ENCODE measurements at places on chromosomes 7 and 10. TPM values are rescaled to one million over a fixed set of nuclear protein-coding genes. Genes with fewer than 3 reads are reported as not detected.

The TBXAS1 gene
- total RNA-seq: 3.0 TPM

The ANXA8L1 gene
- 0.17 TPM for total RNA-seq

The MAD1L1 gene
- 82.6 TPM for total RNA-seq

The TAS2R16 gene
- total RNA-seq: not detected

The TMEM176A gene
- 0.54 TPM for total RNA-seq

The CPVL gene
- 1.2 TPM for total RNA-seq

The CLCN1 gene
- 0.08 TPM for total RNA-seq

The CHRM2 gene
- total RNA-seq: not detected

The SPDYE5 gene
- not detected for total RNA-seq

The TMEM26 gene
- not detected for total RNA-seq

DNA sequence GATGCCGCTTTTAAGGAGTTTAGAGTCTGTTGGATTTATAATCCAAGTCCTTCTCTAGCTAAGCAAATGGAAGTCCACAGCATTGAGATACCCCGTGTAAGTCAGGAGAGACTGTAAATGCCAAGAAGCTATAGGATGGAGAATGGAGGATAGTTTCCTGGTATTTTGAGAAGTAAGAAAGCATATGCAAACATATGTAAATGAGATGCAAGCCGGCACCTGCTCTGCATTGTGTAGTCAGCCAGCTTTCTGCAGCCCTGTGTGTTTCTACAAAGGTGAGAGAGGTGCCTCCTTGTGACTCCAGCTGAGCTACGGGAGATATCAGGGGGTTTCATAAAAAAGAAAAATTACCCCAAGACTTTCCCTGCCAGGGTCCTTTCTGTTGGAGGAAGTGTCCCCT, 176.3 kb downstream of the RPS24 start:
- DNase-seq: no peak
- H3K27ac ChIP-seq: peak overlapping the region; percentile 17
- peaks cover 6% of the 10 kb centered on the region for H3K27me3 ChIP-seq
- no peaks in the 10 kb centered on the region for H3K36me3 ChIP-seq

DNA sequence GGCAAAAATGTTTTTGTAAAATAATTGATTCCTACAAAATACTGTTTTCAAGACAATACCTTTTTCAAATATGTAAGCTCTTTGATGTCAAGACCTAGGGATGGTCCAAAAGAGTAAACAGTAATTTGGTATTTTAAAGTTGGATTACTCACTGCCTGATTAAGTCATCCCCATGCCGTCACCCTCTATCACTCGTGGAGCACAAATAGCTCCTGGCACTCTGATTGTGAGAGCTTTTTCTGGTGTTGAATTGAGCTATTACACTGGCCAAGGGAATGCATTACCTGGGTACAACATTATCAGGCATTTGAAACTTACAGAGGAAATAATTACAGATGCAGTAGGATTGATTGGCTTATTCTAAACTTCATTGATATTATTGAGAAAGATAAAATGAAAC, 231.9 kb upstream of the GRM3 start:
- no peak overlapping the region for H3K4me3 ChIP-seq
- H3K27me3 ChIP-seq: no peaks in the 10 kb centered on the region
- no peak for DNase-seq
- no peaks in the 10 kb centered on the region for H3K4me1 ChIP-seq

- no peak overlapping the region for H3K4me3 ChIP-seq
- H3K36me3 ChIP-seq: no peaks in the 10 kb centered on the region
- H3K4me1 ChIP-seq: no peaks in the 10 kb centered on the region
- no peak for DNase-seq
- H3K27ac ChIP-seq: no peak overlapping the region
- no peaks in the 10 kb centered on the region for H3K27me3 ChIP-seq
These were observed 240.1 kb downstream of the POU6F2 start for GRCh38 chr7:39217783-39218182.

- peak; percentile 94 for DNase-seq
- peak overlapping the region; percentile 84 for H3K27ac ChIP-seq
- H3K4me3 ChIP-seq: peak overlapping the region; percentile 96
These were observed 10.1 kb upstream of the C10orf95 start for GRCh38 chr10:102461187-102462054.

DNA sequence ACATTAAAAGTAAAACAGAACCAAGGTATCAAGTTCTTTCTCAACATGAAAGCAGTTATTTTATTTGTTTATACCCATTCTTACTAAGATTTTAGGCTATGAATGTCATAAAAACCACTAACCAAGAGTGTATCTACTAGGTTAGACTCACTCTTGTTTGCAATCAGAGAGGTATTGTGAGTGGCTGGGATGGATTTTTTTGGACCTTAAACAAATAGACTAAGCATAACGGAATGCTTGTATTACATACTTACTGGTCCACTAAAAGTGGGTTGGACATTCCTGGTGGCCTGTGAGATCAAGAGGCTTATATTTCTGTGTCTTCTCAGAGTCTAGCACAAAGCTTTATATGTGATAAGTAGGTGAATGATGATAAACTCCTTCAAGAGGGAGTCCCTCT, 32.6 kb upstream of the CBLL1 start:
- DNase-seq: no peak
- H3K36me3 ChIP-seq: peaks cover 7% of the 10 kb centered on the region
- H3K4me3 ChIP-seq: no peak overlapping the region
- H3K27ac ChIP-seq: no peak overlapping the region
- H3K4me1 ChIP-seq: no peaks in the 10 kb centered on the region

- no peaks in the 10 kb centered on the region for H3K4me1 ChIP-seq
- H3K27ac ChIP-seq: no peak overlapping the region
These were observed 49.9 kb upstream of the SH2B2 start for GRCh38 chr7:102236592-102237287.

- H3K4me1 ChIP-seq: peaks cover 6% of the 10 kb centered on the region
- no peaks in the 10 kb centered on the region for H3K27me3 ChIP-seq
- H3K4me3 ChIP-seq: no peak overlapping the region
- DNase-seq: no peak
These were observed 19.1 kb upstream of the PRKRIP1 start for GRCh38 chr7:102376964-102377466.

DNA sequence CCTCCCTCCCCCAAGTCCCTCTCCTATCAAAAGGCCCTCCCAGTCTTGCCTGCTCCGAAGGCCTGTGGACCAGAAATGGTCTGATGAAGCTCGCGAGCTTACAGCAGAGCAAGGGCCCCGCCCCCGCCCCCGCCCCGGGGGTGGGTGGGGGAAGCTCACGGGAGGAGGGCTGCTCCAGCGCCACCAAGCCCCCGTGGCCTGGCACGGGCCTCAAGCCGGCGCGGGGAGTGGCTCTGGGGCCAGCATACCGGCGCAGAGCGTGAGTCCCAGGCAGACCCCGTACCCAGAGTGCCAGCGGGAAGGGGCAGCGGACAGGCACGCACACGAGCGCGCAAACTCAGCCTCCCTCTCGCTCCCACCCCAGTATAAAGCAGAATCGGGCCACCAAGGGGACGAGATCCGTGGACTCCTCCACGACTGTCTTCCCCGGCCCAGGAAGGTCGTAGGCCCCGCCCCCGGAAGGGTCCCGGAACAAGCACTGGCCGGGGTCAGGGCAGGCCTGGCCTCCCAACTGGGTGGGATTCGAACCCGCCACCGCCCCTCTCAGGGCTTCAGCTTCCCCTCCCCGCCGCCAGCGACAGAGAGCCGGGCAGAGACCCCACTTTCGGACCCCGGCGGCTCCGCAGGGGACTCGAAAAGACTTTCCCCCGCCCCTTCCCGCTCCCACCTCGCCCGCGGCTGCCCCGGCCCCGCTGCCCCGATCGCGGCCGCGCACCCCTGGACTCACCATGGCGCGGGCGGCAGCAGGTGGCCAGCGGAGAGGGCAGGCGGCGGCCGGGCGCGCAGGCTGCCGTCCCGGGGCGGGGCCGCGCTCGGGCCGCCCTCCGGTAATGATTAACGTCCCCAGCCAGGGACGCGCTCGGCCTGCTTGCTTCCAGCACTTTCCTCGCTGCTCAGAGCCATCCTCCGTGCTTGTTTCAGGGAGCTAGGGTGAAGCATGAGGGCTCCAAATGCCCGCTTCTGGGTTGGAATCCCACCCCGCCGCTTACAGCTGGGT, at the start of gene PCBD1:
PCBD1 (minus strand) TSS at position 762 of the 997 bp plus-strand sequence; CDS start at position 730, 32 bp downstream.
- DNase-seq: peak; percentile 80
- peaks cover 2% of the 10 kb centered on the region for H3K36me3 ChIP-seq
- H3K27ac ChIP-seq: peak within 1 kb of the TSS; percentile 84
- H3K4me3 ChIP-seq: peak within 1 kb of the TSS; percentile 86

- H3K27me3 ChIP-seq: no peaks in the 10 kb centered on the region
- peaks cover 43% of the 10 kb centered on the region for H3K36me3 ChIP-seq
- DNase-seq: no peak
- H3K4me1 ChIP-seq: peaks cover 2% of the 10 kb centered on the region
These were observed 44.6 kb upstream of the TSPAN13 start for GRCh38 chr7:16708980-16709379.

DNA sequence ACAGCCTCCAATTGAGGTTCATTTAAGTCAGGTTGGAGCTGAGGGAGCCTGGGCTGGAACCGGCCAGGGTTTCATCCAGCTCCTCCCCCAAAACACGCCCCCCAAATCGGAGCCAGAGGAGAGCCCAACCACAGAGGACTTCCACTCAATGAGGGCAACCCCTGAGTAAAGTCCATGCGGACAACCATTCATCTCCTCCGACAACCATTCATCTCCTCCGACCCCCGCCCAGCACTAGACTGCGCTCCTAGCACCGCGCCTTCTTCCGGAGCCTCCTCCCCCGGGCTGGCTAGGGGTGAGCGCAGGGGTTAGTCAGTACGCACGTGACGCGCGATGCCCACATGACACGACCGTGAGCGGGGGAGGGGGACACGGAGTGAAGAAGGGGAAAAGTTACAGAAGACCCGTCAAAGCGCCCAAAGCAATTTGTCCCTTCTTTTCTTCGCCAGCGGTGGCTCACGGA, 1.4 kb downstream of the MAGI2 start:
- DNase-seq: peak; percentile 41
- peaks cover 60% of the 10 kb centered on the region for H3K27me3 ChIP-seq
- peak overlapping the region; percentile 82 for H3K4me3 ChIP-seq
- no peaks in the 10 kb centered on the region for H3K36me3 ChIP-seq

GRCh38 chr7:22849662-22850061, 27.0 kb upstream of the TOMM7 start:
- peaks cover 9% of the 10 kb centered on the region for H3K27me3 ChIP-seq
- no peak for DNase-seq
- H3K4me1 ChIP-seq: peaks cover 7% of the 10 kb centered on the region
- H3K36me3 ChIP-seq: no peaks in the 10 kb centered on the region

DNA sequence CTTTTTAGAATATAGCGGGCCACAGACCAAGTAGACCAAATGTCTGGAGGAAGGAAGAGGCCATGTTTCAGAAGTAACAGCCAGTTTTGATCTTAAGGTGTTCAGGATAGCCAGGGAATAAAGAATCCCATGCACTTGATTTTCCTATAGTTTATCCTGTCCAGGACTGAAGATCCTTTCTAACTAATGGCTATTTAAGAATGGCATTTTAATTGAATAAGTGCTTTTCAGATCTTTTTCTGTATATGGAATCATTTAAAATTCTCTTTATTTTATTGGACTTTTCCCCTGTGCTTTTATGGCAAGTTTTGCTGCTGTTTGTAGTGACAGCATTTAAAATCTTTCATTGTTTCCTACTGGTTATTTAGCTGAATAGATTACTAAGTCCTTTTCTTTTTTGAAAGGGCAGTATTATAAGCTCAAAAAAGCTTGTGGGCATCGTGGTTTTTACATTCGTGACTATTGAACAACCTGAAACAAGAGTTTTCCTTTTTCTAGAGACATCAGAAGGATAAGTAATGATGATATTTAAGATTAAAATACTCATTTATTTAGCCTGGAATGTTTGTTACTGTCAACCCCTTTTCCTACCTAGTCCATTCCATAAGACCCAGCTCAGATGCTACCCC, 2.4 kb downstream of the INPP5F start:
- peaks cover 33% of the 10 kb centered on the region for H3K4me1 ChIP-seq
- no peaks in the 10 kb centered on the region for H3K27me3 ChIP-seq
- no peak for DNase-seq
- H3K27ac ChIP-seq: peak overlapping the region; percentile 27

DNA sequence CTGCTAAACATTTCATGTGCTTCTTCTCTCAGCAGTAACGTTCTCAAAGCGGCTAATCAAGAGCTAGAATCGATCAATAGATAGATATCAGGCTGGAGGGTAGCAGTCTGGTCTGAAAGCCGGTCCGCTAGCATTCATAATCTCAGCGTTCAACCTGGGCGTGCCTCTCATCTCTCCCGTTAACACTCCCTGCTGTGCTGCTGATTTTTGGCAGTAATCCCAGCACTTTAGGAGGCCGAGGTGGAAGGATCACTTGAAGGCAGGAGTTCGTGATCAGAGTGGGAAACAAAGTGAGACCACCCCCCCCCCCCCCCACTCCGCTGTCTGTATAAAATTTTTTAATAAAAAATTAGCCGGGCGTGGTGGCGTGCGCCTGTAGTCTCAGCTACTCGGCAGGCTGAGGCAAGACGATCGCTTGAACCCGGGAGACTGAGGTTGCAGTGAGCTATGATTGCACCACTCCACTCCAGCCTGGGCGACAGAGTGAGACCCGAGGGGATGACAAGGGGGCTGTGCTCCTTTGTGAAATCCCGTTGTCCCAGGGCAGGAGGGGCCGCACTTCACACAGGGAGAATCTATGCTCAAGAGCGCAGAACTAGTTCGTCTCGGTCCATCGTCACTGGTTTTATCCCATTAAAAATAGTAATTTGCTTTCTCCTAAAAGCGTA, 624 bp upstream of the CEP55 start:
- no peak for DNase-seq
- H3K4me1 ChIP-seq: peaks cover 28% of the 10 kb centered on the region
- peak overlapping the region; percentile 94 for H3K4me3 ChIP-seq

- DNase-seq: no peak
- no peak overlapping the region for H3K4me3 ChIP-seq
- H3K4me1 ChIP-seq: peaks cover 23% of the 10 kb centered on the region
- H3K27me3 ChIP-seq: no peaks in the 10 kb centered on the region
These were observed 15.6 kb downstream of the ZRANB1 start for GRCh38 chr10:124957404-124957947.

GRCh38 chr7:113831556-113831955, 87.3 kb downstream of the PPP1R3A start:
- no peaks in the 10 kb centered on the region for H3K36me3 ChIP-seq
- no peak overlapping the region for H3K27ac ChIP-seq
- DNase-seq: no peak
- no peaks in the 10 kb centered on the region for H3K4me1 ChIP-seq

- no peak overlapping the region for H3K4me3 ChIP-seq
- H3K27me3 ChIP-seq: no peaks in the 10 kb centered on the region
- no peak for DNase-seq
- H3K27ac ChIP-seq: no peak overlapping the region
- no peaks in the 10 kb centered on the region for H3K4me1 ChIP-seq
- H3K36me3 ChIP-seq: no peaks in the 10 kb centered on the region
These were observed 237.8 kb downstream of the SEMA3E start for GRCh38 chr7:83410989-83411591.

GRCh38 chr10:4646547-4646946, 179.5 kb upstream of the AKR1E2 start:
- H3K4me1 ChIP-seq: peaks cover 13% of the 10 kb centered on the region
- H3K4me3 ChIP-seq: no peak overlapping the region
- H3K27ac ChIP-seq: no peak overlapping the region
- DNase-seq: no peak

DNA sequence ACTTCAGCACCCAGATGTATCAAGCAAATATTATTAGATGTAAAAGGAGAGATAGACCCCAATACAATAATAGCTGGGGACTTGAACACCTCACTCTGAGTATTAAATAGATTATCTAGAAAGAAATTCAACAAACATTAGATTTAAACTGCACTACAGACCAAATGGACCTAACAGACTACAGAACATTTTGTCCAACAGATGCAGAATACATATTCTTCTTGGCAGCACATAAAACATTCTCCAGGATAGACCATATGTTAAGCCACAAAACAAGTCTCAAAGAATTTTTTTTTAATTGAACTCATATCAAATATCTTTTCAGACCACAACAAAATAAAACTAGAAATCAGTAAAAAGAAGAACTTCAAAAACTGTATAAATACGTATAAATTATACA, 130.4 kb downstream of the MTERF1 start:
- no peaks in the 10 kb centered on the region for H3K4me1 ChIP-seq
- no peak overlapping the region for H3K4me3 ChIP-seq
- no peak for DNase-seq
- H3K36me3 ChIP-seq: no peaks in the 10 kb centered on the region

Measured in activated naive CD8-positive, alpha-beta T cell treated with anti-CD3 and anti-CD28 coated beads, Interleukin-2, amount 10 ng/mL, durations not matched to agents 7 days and 5 days (primary cell).